ENCODE measurements at places on chromosomes 13 and 19.

DNA sequence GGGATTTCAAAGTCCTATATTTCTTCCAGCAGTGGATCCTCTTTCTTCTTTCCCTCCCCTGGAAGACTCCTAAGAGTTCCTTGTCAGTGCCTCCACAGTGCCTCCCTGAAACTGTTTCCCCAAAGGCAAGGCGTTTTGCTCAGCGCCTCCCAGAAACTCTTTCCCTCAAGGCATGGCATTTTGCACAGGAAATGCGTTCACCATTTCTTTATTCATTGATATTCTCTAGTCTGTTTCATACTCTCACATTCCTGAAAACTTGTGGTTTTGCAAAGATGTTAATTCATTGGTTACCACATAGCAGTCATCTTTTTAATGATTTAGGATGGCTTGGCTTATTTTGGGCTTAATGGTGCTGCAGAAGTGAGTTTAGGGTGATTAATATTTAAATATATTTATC lies 177.3 kb upstream of the SLC10A2 start:
- no peaks in the 10 kb centered on the region for H3K36me3 ChIP-seq
- DNase-seq: no peak
- H3K27me3 ChIP-seq: no peaks in the 10 kb centered on the region
- H3K4me3 ChIP-seq: no peak overlapping the region
- H3K27ac ChIP-seq: no peak overlapping the region
- no peaks in the 10 kb centered on the region for H3K4me1 ChIP-seq

DNA sequence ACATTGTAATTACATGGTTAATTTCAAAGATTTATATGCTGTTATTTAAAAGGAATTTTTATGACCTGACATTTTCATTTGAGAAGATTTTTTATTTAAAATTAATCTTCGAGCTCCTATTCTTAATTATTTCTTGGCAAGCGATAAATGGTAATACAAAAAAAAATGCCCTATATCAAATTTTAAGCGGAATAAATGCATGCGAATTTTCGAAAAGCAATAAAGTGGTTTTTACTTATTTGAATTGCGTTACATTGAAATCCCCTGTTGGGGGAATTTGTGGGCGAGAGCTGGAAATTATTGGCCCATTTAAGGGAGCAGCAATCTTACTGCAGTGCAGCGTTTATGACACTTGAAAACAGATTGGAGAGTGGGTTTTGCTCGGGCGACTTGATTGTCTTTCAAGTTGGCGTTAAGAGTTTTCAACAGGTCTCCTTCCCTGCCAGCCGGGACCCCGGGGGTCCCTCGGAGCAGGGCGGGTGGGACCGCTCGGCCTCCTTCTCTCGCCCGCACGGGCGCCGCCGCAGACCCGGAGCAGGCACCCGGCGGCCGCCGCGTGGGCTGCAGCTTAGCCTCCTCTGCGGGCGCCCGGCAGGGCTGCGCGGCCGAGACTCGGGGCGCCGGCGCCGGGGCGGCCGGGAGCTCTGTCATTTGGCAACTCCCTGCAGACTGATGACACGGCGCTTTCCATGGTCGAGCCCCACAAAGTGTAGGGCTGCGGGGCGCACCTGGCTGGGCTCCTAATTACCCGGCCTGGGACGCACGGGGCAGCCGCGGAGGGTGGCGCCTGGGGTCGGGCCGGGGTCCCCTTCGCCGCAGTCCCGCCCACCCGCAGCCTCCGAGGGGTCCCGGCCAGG lies 255.1 kb upstream of the SOX21 start:
- peak overlapping the region; percentile 39 for H3K4me3 ChIP-seq
- peaks cover 36% of the 10 kb centered on the region for H3K27me3 ChIP-seq
- H3K36me3 ChIP-seq: no peaks in the 10 kb centered on the region
- no peak for DNase-seq
- H3K27ac ChIP-seq: no peak overlapping the region

DNA sequence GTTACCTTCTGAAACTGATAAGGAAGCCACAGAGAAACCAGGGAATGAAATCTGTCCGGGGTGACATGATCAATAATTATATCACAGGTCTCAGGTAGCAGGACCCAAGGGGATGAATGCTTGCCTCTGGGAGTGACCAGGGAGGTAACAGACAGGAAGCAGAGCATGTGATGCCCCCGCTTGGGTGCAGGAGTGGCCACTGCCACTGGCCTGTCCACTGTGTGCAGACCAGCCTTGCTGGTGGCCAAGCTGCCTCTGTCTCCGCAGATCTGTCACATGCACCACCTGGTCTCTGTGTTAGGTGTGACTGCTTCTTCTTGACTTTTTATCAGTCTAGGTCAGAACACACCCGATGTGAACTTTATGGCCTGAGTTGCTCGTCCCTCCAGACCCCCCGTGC lies 71.8 kb downstream of the PEPD start:
- no peak overlapping the region for H3K27ac ChIP-seq
- H3K27me3 ChIP-seq: no peaks in the 10 kb centered on the region
- no peaks in the 10 kb centered on the region for H3K4me1 ChIP-seq
- H3K36me3 ChIP-seq: peaks cover 7% of the 10 kb centered on the region

- peaks cover 91% of the 10 kb centered on the region for H3K4me1 ChIP-seq
- no peaks in the 10 kb centered on the region for H3K27me3 ChIP-seq
- H3K4me3 ChIP-seq: peak overlapping the region; percentile 40
- no peak for DNase-seq
Observed at GRCh38 chr19:56108447-56109195, 12.5 kb downstream of the ZNF787 start.

DNA sequence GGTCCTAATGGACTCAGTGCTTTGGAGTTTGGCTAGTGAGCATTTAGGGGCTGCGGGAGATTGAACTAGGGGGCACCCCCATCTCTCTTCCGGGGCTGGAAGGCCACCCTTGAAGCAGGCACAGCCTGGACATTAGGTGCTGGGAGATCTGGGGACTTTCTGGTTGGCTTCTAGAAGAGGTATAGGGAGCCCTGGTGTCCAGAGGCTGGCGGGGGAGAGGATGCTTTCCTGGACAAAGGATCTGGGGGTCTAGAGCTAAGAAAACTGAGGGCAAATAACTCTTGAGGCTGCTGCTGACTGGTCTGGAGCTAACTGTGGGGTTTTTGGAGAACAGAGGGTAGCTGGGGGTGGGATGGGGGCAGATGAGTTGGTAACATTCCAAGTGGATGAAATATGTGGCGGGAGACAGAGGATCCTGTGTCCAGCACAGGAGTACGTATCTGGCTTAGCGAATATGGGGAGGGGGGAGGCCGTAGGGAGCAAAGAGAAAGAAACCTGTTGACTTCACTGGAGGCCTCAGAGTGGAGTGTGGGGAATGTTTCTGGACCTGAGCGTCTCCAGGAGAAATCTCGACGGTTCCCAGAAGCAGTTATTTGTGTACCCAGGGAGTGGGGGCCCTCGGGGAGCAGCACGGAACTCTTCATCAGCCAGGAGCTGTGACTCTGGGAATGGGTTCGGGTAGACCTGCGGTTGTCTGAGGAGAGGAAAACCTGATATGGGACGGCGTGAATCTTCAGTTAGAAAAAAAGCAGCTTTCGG lies 1.4 kb downstream of the HNRNPUL1 start:
- H3K4me3 ChIP-seq: peak overlapping the region; percentile 84
- peak overlapping the region; percentile 100 for H3K27ac ChIP-seq
- peak; percentile 64 for DNase-seq
- peaks cover 27% of the 10 kb centered on the region for H3K36me3 ChIP-seq

- no peak overlapping the region for H3K27ac ChIP-seq
- H3K4me1 ChIP-seq: no peaks in the 10 kb centered on the region
- H3K27me3 ChIP-seq: no peaks in the 10 kb centered on the region
- DNase-seq: no peak
- H3K4me3 ChIP-seq: no peak overlapping the region
Observed at GRCh38 chr19:815079-815774, 6.5 kb downstream of the PLPPR3 start.
